Activated T-helper 1 cell treated with anti-CD3 and anti-CD28 coated beads, Interleukin-12 subunit alpha, Interleukin-12 subunit beta, Interleukin-2, Interleukin-4 antibody, amounts not matched to agents 30 ng/mL and 10 ng/mL and 1 ng/mL, durations not matched to agents 14 hours and 24 hours and 36 hours (primary cell): ENCODE measurements at places on chromosomes 3 and 15. TPM values are rescaled to one million over a fixed set of nuclear protein-coding genes. Genes with fewer than 3 reads are reported as not detected.

EHD4 gene
- total RNA-seq, result 29.5 and 30.1 TPM in 2 replicates

SLITRK3 gene
- total RNA-seq, result not detected in 2 replicates

DNA sequence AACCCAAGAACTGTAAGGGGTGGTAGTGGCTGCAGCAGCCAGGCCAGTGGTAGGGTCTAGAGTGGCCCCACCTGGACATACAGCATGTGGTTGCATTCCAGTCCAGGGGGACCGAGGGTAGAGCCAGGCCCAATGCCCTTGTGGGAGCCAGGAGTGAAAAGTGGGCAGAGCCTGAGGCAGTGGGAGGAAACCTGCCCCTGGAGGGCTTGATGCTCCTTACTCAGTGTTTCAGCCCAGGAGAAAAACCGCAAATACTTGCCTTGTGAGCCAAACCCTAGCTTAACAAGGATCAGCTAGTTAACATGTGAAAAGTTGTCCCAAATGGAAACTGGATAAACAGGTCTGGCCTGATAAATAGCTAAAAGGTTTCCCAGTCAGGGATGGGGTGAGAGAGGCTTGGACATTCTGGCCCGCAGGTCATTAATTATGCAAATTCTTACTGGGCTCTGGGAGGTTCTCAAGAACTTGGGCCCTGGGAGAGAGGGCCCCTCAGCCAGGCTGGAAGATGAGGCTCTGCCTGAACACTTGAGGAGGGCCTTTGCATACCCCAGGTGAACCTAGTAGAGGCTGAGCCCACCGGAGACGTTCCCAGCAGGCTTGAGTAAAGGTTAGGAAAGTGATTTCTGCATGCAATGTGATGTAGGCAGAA, 222.1 kb downstream of the THSD4 start:
- no peak overlapping the region for H3K4me3 ChIP-seq
- H3K4me1 ChIP-seq, result peaks cover 6% of the 10 kb centered on the region
- no peak overlapping the region for H3K27ac ChIP-seq
- H3K27me3 ChIP-seq, result peaks cover 2% of the 10 kb centered on the region
- no peaks in the 10 kb centered on the region for H3K36me3 ChIP-seq

DNA sequence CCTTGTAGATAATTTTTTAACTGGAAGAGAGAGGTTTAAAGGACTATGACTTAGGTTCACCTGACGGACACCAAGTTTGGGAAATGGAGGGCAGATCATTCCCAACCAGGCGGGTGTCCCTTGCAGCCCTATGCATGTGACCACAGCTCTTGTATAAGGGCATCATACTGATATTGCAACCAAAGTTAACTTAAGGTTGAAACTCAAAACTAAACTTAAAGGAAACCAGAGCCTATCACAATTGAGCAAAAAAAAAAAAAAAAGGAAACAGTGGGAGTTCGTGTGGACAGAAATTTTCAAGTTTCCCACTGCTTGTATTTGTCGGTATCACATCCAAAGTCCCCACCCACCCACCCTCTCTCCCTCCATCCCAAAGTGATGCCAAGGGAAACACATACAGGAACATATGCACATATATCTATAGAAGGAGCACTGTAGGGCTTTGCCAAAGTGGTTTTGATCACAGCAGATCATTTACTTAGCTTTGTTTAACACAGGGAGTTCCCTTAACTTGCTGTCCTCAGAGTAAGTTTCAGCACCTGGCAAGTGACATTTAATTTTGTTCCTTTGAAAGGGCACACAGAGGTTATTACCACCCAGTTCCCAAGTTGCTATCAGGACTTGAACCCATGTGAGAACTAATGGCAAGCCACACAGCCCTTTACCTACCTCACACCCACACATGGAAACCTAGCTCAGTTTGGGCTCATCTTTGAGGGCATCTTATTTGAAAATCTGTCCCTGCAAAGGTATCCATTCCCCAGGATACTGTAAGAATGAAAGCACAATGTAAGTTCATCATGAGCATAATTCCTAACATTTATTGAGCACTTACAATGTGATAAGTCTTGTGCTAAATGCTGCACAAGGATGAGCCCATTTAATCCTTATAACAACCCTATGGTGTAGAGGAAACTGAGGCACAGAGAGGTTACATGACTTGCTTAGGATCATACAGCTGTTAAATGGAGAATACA, 204.5 kb upstream of the CMC1 start:
- no peaks in the 10 kb centered on the region for H3K36me3 ChIP-seq
- no peaks in the 10 kb centered on the region for H3K27me3 ChIP-seq
- peaks cover 23% of the 10 kb centered on the region for H3K4me1 ChIP-seq

- peaks cover 26% of the 10 kb centered on the region for H3K36me3 ChIP-seq
- no peak overlapping the region for H3K4me3 ChIP-seq
- peaks cover 10% of the 10 kb centered on the region for H3K4me1 ChIP-seq
- H3K27me3 ChIP-seq, result no peaks in the 10 kb centered on the region
Measured at GRCh38 chr3:88132894-88133293, 16.9 kb upstream of the C3orf38 start.
